Brain microvascular endothelial cell (primary cell): ENCODE measurements at places on chromosomes 4 and X.

GRCh38 chr4:80072228-80072743 lies 743 bp downstream of the ANTXR2 start:
- peak; percentile 25 for DNase-seq

DNA sequence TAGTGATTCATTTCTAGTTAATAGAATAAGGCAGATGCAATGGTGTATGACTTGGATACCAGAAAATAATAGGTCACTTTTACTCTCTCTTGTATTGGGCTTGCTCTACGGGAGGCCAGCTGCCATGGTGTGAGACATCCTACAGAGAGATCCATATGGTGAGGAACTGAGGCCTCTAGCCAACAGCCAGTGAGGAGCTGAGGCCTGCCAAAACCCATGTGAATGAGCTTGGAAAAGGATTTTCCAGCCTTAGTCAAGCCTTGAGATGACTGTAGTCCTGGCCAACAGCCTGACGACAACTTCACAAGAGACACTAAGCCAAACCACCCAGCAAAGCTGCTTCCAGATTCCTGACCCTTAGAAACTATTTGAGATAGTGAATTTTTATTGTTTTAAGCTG lies 1300.2 kb downstream of the RAPGEF2 start:
- no peak for DNase-seq

- no peak for DNase-seq
Measured at GRCh38 chr4:128775916-128776315, 33.6 kb upstream of the JADE1 start.

GRCh38 chr4:23728971-23729370 lies 160.9 kb downstream of the PPARGC1A start:
- DNase-seq = no peak

DNA sequence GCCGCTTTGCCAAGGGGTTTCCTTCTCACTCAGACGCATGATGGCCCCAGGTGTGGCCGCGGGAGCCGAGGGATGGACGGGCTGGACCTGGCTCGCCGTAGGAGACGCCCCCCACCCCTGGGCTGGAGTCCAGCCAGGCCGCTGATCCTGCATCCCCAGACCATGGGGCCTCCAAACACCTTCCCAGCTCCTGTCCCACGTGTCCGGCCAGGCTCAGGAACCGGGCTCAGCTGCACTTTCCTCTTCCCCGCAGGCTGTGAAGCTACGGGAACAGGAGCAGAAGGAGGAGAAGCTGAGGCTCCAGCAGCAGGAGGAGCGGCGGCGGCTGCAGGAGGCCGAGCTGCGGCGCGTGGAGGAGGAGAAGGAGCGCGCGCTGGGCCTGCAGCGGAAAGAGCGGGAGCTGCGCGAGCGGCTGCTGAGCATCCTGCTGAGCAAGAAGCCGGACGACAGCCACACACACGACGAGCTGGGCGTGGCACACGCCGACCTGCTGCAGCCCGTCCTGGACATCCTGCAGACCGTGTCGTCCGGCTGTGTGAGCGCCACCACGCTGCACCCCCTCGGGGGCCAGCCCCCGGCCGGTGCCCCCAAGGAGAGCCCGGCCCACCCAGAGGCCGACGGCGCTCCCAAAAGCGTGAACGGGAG lies 9.1 kb downstream of the AKAP17A start:
- DNase-seq = no peak

DNA sequence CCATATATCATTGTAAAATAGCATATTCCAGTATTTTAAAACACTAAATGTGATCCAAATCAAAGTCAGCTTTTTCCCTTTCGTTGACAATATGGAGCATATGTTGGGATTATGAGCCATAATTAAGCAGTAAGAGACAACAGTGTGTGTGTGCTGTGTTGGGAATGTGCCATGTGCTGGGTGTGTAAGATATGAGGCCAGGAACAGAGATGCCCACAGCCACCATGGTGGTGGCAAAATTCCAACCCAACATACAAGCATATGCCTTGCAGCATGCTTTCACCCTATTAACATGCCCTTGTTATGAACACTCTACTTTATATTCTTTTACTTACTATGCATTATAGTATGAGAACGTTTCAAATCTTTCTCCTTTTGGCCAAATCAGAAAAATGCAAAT lies 1560.4 kb upstream of the TENM3 start:
- no peak for DNase-seq

DNA sequence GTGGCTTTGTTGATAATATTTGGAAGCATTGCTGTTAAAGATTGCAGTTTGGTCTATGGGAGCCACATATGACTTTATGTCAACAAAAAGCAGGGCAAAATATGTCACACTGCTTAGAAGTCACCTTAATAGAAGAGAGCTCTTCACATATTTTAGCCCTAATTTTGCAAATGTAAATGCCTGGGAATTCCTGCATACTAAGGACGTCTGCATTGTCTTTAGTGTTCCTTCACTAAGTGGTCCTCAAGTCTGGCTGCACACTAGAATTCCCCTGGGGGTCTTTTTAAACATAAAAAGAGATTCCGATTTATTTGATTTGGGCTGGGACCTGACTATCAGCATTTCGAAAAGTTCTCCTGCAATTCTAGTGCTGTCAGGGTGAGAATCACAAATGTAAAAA lies 495.1 kb upstream of the FAM241A start:
- DNase-seq = no peak

- peak; percentile 39 for DNase-seq
Measured at GRCh38 chr4:141571362-141571761, 65.0 kb upstream of the IL15 start.

DNA sequence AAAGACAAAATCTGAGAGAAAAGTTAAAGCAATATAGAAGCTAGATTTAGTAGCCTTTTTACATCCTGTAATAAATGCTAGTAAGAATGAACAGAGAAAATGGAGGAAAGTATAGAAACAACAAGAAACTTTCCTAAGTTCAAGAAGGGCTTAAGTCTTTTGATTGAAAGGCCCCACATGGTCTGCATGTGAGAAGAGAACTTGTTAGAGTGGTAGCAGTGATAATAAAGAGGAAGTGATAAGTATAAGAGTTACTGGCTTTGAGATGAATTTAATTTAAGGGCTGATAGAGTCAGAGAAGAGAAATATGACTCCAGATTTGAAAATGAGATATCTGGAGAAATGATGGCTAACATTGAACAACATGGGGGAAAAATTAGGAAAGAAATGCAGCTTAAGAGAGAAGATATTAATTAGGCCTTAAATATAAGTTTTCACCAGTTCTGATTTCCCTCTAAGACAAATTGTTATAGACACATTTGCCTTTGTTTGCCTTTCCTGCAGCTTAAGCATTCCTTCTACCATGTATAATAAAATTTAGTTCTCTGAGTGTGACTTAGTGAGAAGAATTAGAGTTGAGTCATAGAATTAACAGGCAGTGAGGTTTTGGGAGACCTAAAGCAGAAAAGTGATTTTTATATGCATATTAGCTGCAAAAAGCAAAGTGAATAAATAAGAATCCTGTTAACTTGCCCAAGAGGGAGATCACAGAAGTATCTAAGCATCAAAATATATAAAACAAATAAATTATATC lies 18.4 kb downstream of the ZFX start:
- DNase-seq = no peak

- no peak for DNase-seq
Measured at GRCh38 chrX:99939883-99940232, 470.2 kb downstream of the PCDH19 start.

DNA sequence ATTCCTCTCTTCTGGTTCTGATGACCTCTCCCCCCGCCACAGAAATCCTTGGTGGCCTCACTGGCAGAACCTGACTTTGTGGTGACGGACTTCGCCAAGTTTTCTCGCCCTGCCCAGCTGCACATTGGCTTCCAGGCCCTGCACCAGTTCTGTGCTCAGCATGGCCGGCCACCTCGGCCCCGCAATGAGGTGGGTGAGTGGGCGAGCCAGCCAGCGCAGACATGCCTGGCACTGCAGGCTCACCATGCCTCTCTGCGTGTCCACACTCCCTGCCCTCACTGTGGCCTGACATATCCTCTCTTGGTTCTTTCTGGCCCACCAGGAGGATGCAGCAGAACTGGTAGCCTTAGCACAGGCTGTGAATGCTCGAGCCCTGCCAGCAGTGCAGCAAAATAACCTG lies 8.7 kb downstream of the UBA1 start:
- DNase-seq = no peak

DNA sequence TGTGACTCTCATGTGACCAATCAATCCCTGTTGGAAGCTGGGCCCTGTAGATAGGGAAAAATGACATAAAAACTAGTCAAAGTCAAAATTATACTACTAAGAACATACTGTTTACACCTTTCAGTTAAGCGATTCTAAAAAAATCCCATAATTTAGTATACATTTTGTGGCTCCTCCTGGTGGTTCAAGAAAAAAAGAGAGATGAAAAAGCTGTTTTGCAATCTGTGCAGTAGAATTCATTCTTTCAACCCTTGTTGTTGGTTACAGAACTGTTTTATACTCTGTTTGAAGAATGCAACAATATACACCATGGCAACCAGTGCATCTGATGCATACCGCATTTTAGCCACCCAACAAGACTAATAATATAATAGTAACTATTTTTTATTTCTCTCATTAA lies 66.8 kb upstream of the ANK2 start:
- DNase-seq = no peak

GRCh38 chr4:1797861-1798579 lies 4.9 kb downstream of the FGFR3 start:
- no peak for DNase-seq

DNA sequence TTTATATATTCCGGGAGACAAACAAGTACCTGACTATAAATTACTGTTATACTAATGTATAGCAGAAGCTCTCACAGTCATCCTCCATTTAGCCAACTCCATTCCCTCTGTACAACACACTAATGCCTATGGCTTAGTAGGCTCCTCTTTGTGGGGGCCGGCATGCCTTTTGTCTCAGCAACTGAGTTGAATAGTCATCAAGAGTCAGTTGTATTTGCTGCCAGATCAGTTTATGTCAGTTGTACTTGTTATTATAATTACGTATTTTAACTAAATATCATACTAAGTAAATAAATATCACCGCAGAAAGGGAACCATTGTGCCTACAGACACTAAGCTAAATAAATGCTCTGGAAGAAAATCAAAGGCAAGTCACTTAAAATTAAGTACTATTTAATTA lies 9.9 kb downstream of the PRMT9 start:
- no peak for DNase-seq

DNA sequence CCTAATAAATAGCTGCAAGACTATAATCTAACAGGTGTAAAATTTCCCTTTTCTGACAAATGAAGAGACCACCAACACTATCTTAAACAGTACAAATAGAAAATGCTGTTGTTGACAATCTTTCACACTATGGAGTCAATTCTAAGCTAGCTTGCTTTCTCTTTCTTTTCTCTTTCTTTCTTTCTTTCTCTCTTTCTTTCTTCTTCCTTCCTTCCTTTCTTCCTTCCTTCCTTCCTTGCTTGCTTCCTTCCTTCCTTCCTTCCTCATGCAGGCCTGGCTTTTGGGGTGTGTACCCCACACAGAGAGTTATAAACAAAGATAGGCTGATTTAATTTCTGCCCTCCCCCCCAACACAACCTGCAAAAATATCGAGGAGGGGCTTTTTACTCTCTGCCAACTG lies 8.1 kb upstream of the ARX start:
- no peak for DNase-seq

DNA sequence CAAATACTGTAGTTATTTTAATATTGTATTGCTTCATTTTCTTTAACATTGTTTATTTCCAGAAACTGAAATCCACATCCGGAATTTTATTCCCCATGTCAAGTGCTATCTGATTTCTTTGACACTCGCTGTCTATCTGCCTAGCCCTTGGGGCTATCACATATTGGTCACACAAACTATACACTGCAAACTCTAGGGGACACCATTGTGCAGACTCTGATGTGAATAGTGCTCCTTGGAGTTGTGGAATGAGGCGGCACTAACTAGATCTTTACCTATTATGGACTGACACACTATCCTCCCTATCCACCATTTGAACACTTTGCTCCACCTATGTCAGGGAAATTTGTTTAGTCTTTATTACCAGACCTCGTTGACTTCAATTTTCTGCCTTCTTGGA lies 534.5 kb downstream of the GLUD2 start:
- no peak for DNase-seq

DNA sequence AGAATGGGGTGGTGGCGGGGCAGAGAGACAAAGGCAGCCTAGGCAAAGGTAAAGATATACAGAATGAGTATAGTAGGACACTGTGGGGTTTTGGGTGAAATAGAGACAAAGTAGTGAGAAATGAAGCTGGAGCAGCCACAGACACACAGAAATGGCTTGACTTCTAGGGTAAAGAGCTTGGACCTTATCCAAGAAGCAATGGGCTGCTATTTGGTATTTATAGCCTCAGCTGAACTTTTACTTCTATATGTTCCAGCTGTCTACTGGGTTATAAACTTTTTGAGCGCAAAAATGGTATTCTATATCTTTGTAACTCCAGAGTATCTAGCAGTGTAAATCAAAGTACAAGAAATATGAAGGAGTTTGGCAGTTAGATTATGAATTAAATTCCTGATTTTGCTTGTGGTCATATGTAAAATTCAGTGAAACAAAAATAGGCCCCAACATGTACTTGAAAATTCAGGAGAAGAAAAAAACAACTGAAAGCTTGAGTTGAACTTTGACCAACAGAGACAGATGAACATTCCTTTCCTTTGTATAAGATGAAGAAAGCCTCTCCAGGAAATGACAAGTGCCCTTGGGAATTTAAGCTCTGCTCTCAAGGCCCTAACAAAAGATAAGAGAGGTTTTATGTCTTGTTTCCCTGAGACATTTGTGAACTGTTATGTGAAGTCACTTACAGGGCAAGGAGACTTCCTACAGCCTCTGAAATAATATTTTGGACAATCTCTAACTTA lies 354.1 kb downstream of the CHIC1 start:
- peak; percentile 86 for DNase-seq

DNA sequence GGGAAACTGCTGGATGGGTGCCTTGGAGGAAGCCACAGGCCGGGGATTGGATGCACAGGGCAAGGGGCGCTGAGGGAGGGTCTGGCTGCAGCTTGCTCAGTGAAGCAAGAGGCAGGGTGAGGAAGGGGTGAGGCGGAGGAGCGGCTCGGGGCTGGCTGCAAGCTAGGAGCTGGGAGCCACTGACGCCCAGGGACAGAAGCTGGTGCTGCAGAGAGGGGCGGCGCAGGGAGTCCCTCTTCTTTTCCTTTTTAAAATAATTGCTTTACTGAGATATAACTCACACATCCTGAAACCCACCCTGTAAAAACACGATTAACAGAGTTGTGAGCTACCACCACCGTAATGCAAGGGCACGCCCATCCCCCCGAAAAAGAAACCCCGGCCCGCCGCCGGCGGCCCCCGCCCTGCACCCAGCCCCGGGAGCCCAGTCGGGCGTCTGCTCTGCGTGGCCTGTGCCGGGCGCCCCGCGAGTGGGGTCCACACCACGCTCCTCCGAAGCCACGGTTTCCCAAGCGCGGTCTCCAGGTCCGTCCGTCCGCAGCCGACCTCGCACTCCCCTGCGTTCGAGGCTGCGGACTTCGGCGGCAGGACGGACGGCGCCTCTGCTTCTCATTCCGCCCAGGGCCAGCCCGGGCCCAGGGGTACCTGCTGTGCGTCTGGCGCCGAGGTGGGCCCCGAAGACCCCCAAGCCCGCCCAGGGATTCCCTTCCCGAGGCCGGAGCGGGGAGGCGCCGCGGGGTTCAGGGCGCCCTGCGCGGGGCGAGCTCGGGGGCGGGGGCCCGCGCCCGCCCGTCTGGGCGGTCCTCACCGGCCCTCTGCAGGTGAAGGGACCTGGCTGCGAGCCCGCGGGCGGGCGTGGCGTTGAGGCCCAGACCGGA lies 866 bp upstream of the UVSSA start:
- peak; percentile 40 for DNase-seq

- no peak for DNase-seq
Measured at GRCh38 chr4:125397226-125397625, 82.5 kb downstream of the FAT4 start.
